ENCODE measurements at places on chromosomes 3 and 15.
A peak's percentile ranks its signal among the peaks of the same experiment; 100 is the strongest.

DNA sequence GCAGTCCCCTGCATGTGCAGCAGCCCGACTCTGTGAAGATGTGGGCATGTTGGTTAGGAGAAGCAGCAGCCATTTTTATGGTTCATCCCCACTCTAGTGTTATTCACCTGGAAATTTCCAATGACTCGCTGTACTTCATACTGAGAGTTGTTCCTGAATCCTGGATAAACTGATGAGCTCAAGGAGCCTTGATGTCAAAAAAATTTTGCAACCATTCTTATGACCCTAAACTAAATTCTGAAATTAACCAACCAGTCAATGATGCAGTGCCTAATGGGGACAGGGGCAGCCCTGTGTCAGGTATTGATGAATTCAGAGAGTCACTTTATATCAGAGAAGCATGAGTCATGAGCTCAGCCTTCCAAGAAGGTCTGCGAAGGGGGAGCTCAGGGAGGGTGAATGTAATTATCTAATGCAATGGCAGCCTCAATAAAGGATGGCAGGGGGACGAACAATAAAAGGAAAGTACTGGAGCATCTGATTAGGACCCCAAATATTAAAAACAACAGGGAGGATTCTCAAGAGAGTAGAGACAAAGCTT lies 108.4 kb upstream of the VEPH1 start:
- no peak for DNase-seq

DNA sequence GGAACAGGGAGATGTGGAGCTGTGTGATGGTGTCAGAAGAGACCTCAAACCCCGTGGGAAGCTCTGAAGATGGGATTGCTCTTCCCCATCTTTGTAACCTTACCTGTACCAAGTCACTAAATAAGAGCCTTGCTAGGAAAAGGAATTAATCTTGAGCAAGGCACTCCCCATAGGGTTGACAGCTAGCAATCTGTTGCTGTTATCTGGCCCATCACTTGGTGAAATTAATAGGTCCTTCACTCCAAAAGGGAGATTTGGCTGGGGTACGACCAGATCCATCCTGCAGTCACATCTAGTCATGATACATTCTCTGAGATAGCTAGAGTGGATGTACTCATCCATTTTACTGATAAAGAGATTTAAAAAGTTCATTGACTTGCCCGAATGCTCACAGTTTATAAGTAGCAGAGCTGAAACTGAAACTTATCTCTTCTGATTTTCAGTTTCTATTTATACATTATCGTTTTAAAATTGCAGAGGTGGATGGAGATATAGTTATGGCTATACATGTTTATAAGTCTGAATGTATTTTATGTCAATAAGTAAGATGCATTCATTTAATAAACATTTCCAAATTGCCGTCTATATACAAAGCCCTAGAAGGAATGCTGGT lies 299.1 kb upstream of the MCTP2 start:
- DNase-seq, result no peak

GRCh38 chr15:101501703-101502373 lies 12.3 kb upstream of the PCSK6 start:
- peak; percentile 33 for DNase-seq

GRCh38 chr3:149203758-149204157 lies 17.9 kb downstream of the CP start:
- no peak for DNase-seq

DNA sequence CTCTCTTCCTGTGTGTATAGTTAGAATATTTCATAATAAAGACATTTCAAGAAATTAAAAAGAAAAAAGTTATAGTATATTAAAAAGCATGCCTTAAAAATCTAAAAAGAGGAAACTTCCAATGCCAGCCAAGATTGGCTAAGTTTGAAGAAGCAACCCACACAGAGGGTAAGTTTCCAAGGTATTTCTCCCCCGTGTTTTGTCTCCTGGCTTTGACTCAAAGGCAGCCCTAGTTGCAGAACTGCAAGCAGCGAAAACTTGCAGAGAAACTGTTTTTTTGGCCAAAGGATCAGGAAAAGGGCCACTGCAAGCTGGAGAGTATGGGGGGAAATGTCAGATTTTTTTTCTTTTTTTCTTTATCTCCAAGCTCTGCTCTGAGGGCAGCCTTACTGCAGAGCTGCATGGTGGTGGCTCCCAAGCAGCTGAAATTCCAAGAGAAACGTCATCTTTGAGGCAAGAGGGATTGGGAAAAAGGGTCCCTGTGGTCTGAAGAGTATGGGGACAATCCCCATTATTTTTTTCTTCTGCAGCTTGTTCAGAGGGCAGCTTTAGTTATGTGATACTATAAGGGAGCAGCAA lies 23.0 kb downstream of the HACL1 start:
- DNase-seq, result peak; percentile 20

- no peak for DNase-seq
These were observed 97.7 kb downstream of the PLCL2 start for GRCh38 chr3:16982460-16982859.

DNA sequence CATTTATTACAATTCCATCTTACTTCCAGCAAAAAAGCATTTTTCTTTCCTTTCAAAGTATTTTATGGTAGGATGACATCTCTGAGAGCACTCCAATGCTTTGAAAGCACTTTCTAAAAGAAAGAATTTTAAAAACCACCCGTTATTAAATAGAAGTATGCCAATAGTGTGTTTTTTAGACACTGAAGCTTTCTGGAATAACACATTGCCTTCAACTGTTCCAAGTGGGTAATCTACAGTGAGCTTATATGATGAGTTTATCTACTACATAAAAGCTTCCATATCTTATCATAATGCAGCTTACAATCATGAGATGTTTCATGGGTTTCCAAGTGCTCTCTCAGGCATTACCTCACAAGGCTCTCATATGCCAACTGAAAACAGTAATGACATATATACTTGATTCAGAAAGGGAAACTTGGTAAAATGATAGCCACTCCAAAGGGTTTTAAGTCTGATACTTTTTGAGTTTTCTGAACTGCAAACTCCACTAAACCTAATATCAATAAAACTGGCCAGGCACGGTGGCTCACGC lies 14.1 kb downstream of the CMTM6 start:
- no peak for DNase-seq

GRCh38 chr3:46293991-46294833 lies 52.0 kb downstream of the CCR3 start:
- DNase-seq, result no peak

DNA sequence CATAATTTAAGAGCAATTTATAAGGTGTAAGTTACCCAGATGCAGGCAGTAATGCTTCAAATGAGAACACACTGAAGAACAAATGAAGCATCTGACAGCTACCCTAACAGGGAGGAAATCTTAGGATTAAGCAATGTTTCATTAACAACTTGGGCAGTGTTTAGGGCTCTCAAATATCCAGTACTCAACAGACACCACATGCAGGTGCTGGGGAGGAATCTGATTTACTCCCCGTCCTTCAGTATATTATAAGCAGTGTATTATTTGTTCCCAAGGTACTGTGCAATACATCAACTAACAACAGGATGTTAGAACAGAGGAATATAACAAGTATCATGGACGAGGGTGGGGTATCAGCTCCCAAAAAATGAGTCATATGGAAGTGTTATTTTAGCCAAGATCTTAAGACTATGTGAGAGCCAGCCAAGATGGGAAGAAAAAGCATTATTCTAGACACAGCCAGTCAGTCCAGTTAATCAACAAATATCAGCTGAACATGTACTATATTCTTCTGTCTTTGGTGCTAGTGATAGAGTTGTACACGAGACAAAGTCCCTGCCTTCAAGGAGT lies 20.4 kb downstream of the BTBD1 start:
- peak; percentile 83 for DNase-seq

DNA sequence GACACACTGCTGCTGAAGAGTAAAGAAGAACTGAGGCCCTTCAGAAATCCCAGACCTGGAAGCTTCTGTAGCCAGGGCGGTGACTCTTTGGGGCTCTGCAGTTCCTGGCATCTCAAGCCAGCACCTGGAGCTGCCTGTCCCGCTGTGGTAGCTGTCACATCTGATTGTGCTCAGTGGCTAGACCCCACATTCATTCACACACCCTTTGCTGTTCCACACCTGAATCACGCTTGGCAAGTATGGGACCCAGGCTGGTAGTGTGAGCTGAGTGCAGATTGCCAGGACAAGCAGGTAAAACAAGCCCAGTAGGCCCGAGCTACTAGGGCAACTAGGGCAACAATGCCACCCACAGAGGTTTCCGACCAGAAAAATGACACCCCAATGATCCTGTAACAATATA lies 218.2 kb downstream of the VGLL3 start:
- no peak for DNase-seq

- DNase-seq, result no peak
These were observed at the start of gene SCN10A for GRCh38 chr3:38816026-38816425. Gene SCN10A, minus strand, starts transcription at chr3:38816217. Its CDS starts 22,207 bp downstream, at chr3:38794010.

DNA sequence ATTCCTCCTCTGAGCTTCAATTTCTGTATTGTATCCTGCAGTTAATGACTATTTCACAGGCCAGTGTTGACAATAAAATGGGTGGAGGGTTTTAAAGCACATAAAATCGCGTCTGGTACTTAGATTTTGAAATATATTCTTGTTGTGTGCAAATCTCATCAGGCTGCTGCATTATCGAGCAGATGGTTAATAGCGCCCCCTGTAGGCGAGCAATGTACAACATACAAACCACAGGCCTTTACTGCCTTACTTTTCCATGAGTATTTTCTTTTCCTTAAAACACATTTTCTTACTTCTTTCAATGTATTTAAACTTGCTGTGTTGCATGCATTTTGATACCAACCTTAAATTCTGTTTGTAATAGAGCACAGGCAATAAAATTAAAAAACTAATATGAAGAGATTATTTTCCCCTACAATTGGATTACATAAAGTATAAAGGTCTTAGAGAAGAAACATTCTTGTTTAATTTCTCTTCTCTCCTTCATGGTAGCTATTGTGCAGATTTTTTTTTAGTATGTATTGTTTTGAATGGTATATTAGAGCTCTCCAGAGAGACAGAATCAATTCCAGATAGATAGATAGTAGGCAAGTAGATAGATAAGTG lies 608.4 kb downstream of the CADM2 start:
- peak; percentile 35 for DNase-seq

GRCh38 chr3:107524326-107524840 lies 1.6 kb downstream of the BBX start:
- peak; percentile 30 for DNase-seq

- no peak for DNase-seq
These were observed 860.3 kb upstream of the SEMA6D start for GRCh38 chr15:46856839-46857502.

DNA sequence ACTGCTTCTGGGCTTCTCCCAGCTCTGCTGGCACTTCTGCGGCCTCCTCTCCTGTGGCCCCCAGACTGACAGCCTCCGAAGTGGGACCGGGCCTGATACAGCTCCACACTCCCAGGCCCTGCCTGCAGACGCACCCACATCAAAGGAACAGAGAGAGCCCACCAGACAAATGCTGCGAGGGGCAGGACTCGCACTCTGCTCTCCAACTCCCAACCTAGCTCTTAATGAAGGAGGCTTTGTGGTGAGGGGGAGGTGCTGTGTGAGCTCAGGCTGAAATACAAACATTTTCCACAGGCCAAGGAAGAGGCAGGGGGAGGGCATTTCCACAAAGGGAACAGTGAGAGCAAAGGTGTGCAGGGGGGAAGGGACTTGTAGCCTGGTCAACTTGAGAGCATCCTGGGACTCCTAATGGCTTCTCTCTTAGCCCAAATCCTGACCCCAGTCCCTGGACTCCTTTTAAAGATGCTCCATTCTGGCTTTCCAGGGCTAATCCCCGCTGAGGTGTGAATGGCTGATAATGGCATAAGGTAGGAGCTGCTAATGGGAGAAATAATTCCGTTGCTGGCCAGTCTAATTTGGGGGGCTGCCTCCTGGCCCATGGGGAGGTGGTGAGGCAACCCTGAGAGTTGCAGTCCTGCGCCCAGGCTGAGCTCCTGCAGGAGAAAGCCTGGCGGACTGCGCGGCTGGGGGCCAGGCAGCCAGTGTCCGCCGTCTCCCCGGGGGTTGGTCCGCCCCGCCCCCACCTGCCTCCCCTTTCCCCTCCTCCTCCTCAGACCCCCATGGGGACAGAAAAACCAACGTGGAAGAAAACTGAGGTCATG lies 9.6 kb downstream of the LINGO1 start:
- no peak for DNase-seq

DNA sequence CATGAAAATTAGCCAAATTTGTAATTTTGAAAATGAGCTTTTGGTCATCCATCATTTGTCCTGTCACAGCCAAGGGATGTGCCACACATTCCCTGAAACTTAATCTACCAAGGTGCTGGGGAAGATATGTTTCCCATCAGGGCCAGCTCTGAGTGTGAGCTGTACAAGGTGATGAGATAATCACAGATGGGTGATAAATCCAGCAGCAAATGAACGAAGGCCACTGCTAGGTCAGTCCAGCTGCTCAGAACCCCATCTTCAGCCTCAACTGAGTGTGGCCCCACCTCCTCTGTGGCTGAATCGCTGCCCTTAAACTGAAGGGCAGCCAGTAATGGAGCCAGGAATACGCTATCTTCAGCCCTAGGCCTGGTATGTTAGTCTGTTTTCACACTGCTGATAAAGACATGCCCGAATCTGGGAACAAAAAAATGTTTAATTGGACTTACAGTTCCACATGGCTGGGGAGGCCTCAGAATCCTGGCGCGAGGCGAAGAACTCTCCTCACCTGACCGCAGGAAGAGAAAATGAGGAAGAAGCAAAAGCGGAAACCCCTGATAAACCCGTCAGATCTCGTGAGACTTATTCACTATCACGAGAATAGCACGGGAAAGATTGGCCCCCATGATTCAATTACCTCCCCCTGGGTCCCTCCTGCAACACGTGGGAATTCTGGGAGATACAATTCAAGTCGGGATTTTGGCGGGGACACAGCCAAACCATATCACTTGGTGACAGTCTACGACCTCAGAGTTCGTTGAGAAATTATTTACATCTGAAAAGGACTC lies 553.0 kb downstream of the NTRK3 start:
- DNase-seq, result no peak

- no peak for DNase-seq
These were observed 128.8 kb upstream of the IL12A start for GRCh38 chr3:159859836-159860235.

GRCh38 chr15:38743147-38743546 lies 178.5 kb upstream of the RASGRP1 start:
- DNase-seq, result no peak

- no peak for DNase-seq
These were observed 141.7 kb upstream of the GPR149 start for GRCh38 chr3:154571553-154572226.

DNA sequence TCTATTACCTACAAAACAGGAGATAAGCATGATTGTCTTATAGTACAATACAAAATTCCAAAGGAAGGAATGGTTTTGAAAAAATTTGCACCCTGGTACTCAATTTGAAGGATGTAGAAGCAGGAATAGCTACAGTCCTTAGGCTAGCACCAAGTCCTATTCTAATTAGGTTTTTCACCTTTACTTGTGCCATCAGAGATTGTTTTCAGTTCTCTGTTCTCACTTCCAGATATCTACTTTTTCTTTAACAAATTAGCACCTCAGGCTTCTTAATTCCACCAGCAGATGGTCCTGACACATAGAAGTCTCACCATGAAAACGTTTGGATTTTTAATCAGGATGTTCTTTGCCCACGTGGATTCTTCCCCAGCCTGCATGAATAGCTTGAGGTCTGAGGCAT lies 43.8 kb downstream of the IL5RA start:
- no peak for DNase-seq

- DNase-seq, result no peak
These were observed 99.5 kb upstream of the OSBPL11 start for GRCh38 chr3:125694761-125695294.

- no peak for DNase-seq
These were observed 22.3 kb downstream of the IFT80 start for GRCh38 chr3:160376681-160377080.

Measured in fibroblast of pulmonary artery (primary cell).